ENCODE measurements at places on chromosomes 5 and 9.
A peak's percentile ranks its signal among the peaks of the same experiment; 100 is the strongest.

GRCh38 chr9:113155911-113156588, 5.2 kb downstream of the SLC31A2 start:
- peak; percentile 33 for DNase-seq

GRCh38 chr9:35679766-35680330, 6.1 kb downstream of the CA9 start:
- no peak for DNase-seq

- no peak for DNase-seq
These were observed 82.7 kb downstream of the ITGA1 start for GRCh38 chr5:52870448-52870847.

DNA sequence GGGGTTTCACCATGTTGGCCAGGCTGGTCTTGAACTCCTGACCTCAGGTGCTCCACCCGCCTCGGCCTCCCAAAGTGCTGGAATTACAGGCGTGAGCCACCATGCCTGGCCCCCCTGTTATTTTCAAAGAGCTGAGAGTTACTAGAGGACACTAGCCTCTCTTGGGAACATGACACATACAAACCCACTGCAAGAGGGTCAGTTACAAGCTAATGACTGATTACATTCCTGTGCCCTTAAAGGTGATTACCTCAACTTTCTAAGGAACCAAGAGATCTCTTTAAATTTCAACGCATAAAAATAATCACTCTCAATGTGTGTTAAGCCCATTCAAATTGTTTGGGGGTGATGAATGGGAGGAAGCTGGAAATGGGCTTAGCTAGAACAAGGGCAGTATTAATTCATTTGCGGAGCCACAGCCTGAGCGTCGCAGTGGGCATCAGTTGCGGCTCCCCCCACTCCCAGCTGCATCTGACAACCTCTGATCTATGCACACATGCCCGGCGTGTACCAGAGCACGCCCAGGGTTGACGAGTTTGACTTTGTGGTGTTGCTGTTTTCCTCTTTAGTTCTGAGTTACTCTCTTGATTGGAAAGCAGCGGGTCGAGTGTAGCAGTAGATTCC, 146.9 kb downstream of the GOLPH3 start:
- no peak for DNase-seq

GRCh38 chr5:145681216-145681615, 153.9 kb downstream of the PRELID2 start:
- no peak for DNase-seq

GRCh38 chr5:167271511-167271910, 1019.9 kb upstream of the WWC1 start:
- no peak for DNase-seq

DNA sequence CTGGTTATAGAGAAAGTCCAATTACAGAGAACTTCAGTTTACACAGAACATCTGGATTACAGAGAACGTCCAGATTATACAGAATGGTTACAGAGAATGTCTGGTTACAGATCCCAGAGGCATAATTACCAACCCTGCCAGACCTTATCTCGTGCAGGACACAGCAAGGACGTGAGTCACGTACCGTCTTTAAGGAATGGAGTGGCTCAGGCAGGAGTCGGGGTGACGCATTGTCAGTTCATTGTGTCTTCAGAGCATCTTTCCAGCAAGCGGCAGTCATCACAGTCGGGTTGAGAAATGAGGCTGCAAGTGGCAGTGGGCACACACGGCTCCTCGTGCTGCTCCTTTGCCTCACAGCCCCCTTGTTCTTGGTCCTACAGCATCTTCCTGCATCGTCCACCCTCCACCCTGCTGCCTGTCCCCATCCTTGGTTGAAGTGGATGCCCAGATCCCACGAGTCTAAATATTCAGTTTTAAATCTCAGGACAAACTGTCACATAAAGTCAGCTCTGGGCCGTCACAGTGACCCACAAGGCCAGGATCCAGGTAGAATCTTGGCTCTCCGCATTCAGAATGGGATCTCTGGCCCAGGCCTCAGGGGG, 30.0 kb upstream of the SLC6A19 start:
- no peak for DNase-seq

- DNase-seq, result no peak
These were observed 57.5 kb downstream of the TSPAN17 start for GRCh38 chr5:176704817-176705216.

DNA sequence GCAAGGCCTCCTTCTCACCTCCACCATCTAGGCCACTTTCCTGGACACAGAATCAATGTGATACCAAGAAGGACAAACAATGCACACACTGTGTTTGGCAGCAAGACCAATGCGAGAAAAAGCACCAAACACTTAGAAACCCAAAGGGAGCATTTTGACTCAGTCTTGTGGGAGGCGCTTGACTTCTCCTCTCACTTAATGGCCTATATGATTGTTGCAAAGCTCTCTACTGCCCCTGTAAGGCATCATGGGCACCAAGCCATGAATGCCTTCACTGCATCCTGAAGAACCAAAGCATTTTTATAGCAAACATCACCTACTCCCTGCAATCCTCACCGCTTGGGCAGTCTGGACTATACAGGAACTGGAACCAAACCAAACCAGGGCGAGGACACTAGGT, 57.5 kb downstream of the CDH6 start:
- DNase-seq, result no peak

GRCh38 chr5:15334551-15335266, 165.3 kb upstream of the FBXL7 start:
- no peak for DNase-seq

DNA sequence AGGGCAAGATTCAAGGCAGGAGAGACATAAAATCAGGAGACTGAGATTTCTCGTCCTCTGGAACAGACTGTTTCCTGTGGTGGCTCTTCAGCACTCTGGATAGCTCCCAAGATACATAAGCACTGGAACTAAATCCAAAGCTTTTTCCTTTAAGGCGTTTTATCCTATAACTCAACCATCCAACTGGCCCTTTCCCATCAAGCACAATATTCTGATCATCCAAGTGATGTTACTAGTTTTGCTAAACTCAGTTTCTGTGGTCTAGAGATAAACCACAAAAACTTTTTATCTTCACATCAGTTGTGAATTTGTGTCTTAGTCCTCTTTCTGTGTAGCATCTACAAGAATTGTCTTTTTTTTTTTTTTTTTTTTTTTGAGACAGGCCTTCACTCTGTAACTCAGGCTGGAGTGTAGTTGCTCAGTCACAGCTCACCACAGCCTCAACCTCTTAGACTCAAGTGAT, 299.4 kb downstream of the COX7C start:
- DNase-seq, result no peak

- no peak for DNase-seq
These were observed 132.4 kb upstream of the OTULINL start for GRCh38 chr5:14449052-14449661.

- no peak for DNase-seq
These were observed 180.2 kb downstream of the FBXL17 start for GRCh38 chr5:108201721-108202120.

- DNase-seq, result no peak
These were observed 323.5 kb downstream of the TLE4 start for GRCh38 chr9:79895232-79895631.

GRCh38 chr5:38600329-38601045, 44.0 kb upstream of the LIFR start:
- DNase-seq, result no peak
